ENCODE measurements at places on chromosomes 1 and 21. TPM values are rescaled to one million over a fixed set of nuclear protein-coding genes. Genes with fewer than 3 reads are reported as not detected.

The GRIK1 gene
- total RNA-seq: not detected

DNA sequence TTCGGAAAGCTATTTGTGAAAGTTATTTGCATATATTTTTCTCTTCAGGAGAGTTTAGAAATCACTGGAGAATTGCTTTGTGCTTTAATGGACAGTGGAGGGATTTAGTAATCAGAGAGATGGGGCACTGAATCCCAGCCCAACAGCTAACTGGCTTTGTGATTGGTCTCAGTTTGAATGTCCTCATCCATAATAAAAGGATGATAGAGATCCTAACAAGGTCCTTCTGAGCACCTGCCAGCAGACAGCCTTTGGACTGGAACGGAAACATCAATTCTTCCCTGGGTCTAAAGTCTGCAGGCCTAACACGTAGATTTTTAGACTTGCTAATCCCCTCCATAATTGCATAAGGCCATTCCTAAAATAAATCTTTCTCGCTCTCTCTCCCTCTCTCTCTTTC is 112.0 kb upstream of the ADAMTS5 start:
- DNase-seq: no peak

GRCh38 chr1:36539526-36539925 is 56.8 kb upstream of the CSF3R start:
- no peak for DNase-seq

GRCh38 chr21:44903050-44903685 is 17.5 kb downstream of the ITGB2 start:
- DNase-seq: no peak
